ENCODE measurements at places on chromosomes 2 and 18.

DNA sequence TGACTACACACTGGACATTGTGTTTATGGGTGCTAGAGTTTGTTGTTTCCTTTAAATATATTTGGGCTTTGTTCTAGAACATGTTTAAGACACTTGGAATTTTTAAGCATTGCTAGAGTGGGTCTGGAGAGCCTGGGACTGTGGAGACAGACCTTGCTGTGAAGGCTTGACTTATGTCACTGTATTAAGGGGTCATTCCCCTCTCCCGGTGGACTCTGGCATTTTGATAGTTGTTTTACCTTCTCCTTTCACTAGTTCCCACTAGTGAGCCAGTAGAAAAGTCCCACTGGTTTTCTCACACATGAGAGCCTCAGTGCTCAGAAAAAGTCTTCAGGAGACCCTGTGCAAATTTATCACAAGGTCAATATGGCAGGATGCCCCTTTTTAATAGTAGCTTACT lies 18.6 kb downstream of the ADNP2 start:
- DNase-seq = no peak

DNA sequence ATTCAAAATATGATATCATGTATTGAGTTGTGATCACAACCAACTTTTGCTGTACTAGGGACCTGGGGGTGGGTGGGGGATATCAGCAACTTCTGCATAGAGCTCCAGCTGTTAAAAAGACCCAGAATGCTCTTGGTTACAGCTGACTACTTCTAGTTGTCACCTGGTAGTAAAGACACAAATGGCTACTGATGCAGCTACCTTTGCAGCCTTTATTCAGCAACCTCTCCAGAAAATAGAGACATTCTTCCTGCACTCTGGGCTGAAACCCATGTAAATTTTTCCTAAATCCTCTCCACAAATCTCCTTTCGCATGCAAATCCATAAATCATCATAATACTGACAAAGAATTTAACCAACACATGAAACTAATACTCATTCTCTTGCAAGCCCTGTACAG lies 238.3 kb downstream of the TCF4 start:
- peak; percentile 33 for DNase-seq

DNA sequence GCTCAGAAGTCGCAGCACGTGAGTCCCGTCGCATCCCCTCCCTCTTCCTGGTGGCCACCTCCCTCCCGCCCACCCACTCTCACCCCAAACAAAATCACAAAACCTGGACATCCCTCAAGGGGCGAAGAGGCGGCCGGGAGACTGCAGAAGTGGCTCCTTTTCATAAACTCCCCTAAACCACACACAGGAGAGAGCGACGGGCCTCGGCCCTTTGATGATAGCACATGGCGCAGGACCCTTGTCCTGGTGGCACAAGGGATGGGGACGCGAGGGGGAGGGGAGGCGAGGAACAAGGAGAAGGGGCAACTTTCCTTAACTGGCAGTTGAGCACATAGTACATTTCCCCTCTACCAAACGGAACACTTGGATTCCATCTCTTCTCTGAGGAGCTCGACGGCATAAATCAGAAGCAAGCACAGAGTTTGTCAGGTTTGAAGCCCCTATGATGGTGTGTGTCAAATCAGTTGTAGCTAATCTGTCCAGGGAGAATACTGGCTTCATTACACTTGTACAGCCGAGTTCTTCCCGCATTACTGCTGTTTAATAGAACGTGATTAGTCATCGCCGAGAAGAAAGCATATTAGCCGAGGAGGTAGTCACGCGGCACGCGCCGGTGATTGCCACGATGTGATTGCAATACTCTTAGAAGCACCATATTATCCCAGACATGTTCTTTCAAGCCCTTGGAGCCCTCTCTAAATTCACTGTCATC lies 43.8 kb downstream of the GBX2 start:
- DNase-seq = no peak

DNA sequence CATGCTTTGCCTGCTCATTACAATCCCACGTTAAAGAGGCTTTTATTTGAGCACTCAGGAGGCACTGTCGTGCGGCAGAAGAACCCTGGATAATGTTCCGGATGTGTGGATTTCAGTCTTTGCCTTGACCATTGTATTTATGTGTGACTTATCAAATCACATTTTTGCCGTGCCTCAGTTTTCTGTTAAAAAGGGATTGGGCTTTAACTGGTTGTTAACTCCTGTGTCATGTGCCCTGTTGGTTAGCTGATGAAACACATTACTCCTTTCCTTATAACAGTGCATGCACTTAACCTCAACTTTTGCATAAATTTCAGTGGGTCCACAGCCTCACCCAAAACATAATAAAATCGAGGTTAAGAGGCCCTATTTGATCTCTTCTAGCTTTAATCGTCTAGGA lies 52.7 kb downstream of the NAB1 start:
- DNase-seq = no peak

- DNase-seq = no peak
Observed at GRCh38 chr18:56889621-56890020, 238.5 kb downstream of the WDR7 start.

- no peak for DNase-seq
Observed at GRCh38 chr2:162011706-162012564, 62.1 kb downstream of the DPP4 start.

DNA sequence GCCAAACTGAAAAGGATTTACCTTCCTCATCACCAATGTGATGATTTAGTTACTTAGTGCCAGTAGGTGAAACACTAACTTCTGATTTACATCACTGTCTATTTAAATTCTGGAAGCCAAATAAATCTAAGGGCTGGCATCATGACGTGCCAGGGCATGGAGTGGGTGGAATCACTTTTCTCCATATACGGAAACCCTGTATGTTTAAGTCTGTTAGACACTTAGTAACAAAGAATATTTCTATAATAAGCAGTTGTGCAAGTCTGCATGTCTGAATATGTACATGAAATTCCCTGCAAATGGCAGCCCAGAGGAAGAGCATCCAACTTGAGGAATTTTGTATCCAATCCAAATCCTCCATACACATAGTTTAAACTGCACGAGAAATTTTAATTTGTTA lies 243.1 kb upstream of the SMAD7 start:
- DNase-seq = no peak

DNA sequence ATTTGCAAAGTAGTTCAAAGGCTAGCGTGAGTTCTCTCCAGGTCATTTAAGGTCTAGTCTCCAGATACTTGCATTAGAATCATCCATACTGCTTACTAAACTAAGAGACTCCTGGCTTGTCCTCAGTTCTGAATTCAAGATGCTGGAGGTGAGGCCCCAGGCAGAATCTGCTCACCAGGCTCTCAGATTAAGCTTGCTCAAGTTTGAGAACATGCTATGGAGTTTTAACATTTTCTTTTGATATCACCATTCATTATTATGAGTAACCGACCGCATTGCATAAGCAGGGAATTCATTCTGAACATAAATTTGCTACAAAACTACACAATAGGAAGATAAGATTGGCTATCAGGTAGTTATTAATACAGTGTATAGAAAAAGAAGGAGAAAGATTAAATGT lies 409.7 kb upstream of the FANCL start:
- DNase-seq = no peak

DNA sequence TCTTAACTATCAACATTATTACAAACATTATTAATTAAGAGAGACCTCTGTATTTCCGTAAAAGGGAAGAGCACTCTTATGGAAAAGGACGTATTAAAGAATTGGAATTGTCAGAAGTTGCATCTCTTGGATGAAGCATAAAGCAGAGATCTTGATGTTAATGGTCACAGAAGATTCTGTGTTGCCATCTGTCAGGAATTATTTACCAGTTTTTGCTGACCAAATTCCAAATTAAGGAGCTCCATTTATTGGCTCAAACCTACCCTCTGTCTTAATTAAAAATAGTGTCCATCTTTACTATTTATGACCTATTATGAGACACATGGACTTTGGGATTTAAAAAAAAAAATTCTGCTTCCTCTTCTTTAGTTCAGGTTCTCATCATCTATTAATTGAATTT lies 232.1 kb downstream of the ARHGAP15 start:
- DNase-seq = no peak

GRCh38 chr2:45018023-45018422 lies 8.8 kb upstream of the SIX2 start:
- DNase-seq = no peak

DNA sequence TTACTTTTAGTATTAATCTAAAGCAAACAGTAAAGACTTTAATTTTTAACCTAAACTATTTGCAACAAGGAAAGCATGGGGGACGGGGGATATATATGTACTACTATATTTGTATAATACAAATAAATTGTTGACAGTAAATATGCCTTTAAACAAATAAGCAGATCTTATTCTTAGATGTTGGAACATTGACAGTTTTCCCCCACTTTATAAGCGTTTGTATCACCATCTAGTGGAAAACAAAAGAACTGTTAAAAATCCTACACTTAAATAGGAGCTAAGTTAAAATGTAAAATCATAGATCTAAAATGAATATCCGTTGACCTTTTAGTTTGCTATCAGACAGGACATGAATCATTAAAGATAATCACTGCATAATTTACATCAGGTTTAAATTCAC lies 50.0 kb downstream of the RBBP8 start:
- DNase-seq = no peak

GRCh38 chr18:3450012-3450798 lies at the start of gene TGIF1:
TSS of gene TGIF1 (plus strand) at chr18:3450172. CDS start at chr18:3450490, 318 bp downstream.
- no peak for DNase-seq

GRCh38 chr2:150028322-150028721 lies 440.7 kb upstream of the MMADHC start:
- DNase-seq = no peak

Data from iPS DF 19.7 (cell line).